ENCODE measurements at places on chromosomes 4 and X. TPM values are rescaled to one million over a fixed set of nuclear protein-coding genes. Genes with fewer than 3 reads are reported as not detected.

The SMIM10L2A gene
- total RNA-seq = 1.7 TPM

DNA sequence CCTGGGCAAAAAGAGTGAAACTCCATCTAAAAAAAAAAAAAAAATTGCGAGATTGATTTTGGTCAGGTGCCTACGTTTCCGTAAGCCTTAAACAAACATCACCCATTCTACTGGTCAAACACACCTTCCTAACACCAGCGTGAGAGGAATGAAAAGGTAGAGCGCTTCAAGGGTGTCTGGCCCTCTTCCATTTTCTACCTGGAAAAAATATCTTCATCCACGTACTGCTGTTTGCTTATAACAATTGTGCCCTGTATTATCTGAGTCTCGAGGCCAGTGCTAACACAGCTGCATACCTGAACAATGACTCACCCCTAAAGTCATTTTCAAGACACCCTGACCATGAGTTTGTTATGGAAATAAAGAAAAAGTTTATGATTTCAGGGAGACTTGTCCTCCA is 13.9 kb downstream of the TMSB4X start:
- DNase-seq = no peak

- DNase-seq = no peak
Observed at GRCh38 chrX:12139934-12140611, 1.8 kb downstream of the FRMPD4 start.

GRCh38 chr4:169030562-169030982 is 20.5 kb upstream of the CBR4 start:
- no peak for DNase-seq

GRCh38 chr4:138344054-138344453 is 101.9 kb upstream of the SLC7A11 start:
- no peak for DNase-seq

GRCh38 chr4:53281438-53281837 is 84.4 kb downstream of the SCFD2 start:
- DNase-seq = no peak

GRCh38 chr4:132479543-132479942 is 669.6 kb upstream of the PCDH10 start:
- no peak for DNase-seq

GRCh38 chr4:107129076-107129475 is 93.0 kb upstream of the DKK2 start:
- DNase-seq = no peak

DNA sequence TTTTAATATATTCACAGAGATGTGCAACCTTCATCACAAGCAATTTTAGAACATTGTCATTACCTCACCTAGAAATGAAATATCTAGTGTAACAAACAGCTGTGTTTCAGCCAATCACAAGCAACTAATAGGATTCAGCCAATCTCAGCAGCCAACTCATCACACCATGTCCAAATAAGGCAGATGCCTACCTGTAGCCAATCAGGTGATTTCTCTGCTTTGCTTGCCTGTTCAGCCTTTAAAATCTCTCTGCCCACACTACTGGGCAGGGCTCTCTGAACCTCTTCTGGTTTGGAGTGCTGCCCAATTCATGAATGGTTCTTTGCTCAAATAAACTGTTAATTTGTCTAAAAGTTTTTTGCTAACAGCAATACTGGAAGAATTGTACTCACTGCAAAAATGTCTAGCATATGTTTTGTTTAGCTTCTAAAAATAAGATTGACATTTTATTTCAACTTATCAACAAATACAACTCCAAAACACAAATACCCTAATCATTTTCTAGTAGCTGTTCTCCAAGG is 52.4 kb upstream of the IGFBP7 start:
- DNase-seq = no peak

Measured in lower lobe of right lung (tissue), 2 donors.